ENCODE measurements at places on chromosomes 3 and 15. TPM values are rescaled to one million over a fixed set of nuclear protein-coding genes. Genes with fewer than 3 reads are reported as not detected.

DNA sequence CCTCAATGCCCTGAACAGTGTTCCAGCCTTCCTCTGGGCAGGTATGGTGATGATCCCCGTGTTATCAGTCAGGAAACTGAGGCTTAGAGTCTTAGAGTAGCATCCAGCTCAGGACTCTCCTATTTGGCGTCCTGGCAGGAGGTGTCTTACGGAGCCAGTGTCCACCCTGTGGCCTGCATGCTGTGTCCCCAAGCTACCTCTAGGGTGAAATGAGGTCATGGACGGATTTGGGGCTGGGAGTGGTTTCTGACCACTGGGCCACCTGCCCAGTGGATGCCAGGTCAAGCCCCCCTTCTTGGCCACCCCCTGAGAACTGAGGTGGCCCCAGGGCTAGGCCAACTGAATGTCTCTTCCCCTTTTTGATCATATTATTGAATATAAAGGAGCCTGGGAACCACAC lies 27.2 kb upstream of the SLC6A6 start:
- no peak for DNase-seq

ABI3BP gene
- total RNA-seq = 30.0 TPM

DNA sequence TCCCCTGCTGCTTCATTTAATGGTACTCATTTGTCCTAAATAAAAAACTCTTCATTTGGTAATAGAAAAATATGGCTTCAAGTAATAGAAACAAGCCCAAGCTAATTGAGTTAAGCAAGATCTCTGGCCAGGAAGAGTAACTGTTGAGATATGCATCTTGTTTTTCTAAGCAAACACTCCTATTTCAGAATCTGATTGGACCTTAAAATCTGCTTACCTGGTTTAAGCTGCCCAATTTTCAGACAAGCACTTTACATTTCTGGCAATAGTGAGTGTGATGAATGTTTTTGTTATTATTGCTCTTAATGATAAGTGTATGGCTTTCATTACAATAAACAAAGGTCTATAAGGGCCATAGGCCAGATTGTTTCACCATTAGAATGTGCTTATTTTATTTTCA lies 86.2 kb downstream of the CMSS1 start:
- no peak for DNase-seq

GRCh38 chr3:157872902-157873301 lies 233.3 kb downstream of the SHOX2 start:
- no peak for DNase-seq

DNA sequence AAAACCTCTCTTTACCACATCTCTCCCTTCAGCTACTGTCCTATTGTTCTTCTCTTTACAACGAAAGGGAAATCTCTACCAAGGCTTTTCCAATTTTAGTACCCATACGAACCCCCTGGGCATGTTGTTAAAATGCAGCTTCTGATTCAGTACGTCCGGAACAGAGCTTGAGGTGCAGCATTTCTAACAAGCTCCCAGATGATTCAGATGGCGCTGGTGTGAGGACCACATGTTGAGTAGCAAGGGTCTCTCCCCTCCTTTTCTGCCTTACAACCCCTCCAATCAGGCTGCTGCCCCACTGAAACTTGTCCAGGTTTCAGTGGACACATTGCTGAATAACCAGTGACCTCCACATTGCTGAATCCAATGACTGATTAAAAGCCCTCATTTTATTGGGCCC lies 177.1 kb upstream of the FEZF2 start:
- no peak for DNase-seq

DNA sequence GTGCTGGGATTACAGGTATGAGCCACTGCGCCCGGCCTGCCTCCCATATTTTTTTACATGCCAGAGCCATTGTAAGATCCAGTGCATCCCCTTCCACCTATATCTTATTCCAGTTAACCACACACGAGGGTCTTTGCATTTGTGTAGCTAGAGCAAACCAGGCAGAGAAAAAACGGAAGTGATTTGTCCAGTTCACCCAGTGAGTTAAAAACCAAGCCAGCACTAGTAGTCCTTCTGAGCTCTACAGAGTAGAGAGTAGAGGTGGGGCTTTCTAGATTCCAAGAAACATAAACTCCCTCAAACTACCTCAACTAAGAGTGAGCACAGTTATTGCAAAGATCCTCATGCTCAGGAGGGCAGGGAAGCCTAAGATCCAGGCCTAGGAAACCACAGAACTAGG lies 34.7 kb downstream of the TMEM158 start:
- no peak for DNase-seq

DNA sequence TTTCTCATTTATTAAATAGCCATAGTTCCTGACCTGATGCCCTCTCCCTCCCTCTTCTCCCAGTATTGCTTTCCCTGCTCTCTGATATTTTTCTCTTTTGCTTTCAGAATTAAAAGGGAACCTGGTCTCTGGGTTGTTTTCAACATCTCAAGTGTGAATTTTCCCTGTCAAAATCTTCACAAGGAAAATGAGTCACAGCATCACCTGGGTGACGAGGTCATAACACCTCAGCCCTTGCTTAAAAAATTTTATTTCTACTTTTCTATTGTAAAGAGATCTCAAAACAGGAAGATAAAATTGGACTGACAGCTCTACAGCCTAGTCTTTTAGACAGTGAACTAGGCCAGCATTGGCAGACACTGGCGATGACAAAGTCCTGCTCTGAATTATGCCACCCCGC lies 40.1 kb downstream of the GAP43 start:
- no peak for DNase-seq

H1-8 gene
- total RNA-seq = not detected

DNA sequence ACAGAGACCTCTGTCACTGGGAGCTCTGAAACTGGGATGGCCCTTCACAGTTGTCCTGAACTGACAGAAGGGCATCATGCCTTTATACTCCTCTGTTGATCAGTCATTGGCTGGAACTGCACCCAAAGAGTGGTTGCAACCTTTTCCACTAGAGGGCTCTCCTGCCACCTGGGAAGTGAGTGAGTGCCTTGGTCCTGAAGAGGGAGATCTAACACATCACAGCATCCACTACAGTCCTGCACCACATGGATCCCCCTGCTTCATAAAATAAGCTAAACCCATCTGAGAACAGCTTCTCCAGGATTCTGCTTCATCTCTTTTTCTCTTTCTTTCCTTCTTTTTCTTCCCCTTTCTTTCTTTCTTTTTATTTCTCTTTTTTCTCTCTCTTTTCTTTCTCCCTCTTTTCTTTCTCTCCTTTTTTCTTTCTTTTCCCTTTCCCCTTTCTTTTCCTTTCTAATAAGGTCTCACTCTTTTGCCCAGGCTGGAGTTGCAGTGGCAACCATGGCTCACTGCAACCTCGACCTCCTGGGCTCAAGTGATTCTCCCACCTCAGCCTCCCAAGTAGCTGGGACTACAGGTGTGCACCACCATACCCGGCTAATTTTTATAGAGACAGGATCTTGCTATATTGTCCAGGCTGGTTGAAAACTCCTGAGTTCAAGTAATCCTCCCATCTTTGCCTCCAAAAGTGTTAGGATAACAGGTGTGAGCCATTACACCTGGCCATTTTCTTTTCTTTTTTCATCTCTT lies 42.8 kb upstream of the RAF1 start:
- peak; percentile 78 for DNase-seq

- DNase-seq = no peak
Measured at GRCh38 chr3:78940128-78940527, 827.7 kb downstream of the ROBO1 start.

LRRC34 gene
- total RNA-seq = not detected

DNA sequence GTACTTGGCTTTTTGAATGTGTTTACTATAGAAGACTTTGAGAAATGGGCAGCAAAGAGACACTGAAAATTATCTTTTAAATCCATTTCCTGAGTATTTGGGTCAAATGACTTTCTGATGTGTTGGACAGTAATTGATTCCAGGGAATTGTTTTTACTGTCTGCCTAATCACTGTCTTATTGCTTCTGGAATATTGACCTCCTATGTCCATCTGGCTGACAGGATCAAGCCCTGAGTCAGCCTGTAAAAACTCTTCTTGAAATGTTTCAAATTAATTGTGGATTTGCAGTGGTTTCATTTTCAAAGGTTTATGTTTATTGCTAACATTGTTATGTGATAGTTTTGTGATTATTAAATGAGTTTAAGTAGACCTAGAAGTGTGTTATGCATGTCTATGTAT lies 50.6 kb upstream of the MLF1 start:
- DNase-seq = no peak

CACNA1D gene
- 36.5 TPM for total RNA-seq

- DNase-seq = no peak
Measured at GRCh38 chr15:40538976-40539375, 25.9 kb downstream of the CCDC32 start.

DNA sequence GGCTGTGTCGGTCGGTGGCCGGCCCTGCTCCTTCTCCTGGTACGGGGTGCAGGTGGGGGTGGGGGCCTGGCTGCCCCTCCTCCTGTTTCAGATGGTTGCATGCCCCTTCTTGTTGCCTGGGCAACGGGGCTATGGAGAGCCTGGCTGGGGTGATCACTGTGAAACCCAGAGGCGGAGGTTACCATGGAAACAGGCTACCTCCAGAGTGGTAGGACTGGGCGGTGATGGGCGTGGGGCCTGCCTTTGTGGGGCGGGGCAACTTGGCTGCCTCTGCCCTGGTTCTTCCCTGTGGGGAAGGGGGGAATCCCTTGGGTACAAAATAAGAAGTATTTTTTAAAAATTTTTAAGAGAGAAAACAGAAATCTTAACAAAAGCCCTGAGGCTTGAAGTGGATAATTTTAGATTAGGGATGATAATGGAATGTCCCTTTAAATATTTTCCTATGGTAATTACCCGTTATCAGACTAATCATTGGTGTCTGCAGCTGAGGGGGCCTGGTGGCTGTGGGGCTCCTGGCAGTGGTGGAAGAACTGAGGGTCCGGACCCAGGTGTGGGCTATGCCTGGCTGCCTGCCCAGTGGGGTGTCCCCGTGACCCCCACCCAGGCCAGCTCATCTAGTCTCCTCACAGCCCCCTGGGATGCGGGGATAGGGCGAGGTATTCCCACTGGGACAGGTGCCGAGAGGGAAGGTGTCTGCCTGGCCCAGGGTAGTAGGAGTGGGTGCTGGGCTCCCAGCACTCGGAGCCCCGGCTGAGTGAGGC lies 32.5 kb downstream of the PLXNA1 start:
- no peak for DNase-seq

AADACL2 gene
- total RNA-seq = not detected

- no peak for DNase-seq
Measured at GRCh38 chr3:119541547-119541946, 17.9 kb downstream of the CD80 start.

DNA sequence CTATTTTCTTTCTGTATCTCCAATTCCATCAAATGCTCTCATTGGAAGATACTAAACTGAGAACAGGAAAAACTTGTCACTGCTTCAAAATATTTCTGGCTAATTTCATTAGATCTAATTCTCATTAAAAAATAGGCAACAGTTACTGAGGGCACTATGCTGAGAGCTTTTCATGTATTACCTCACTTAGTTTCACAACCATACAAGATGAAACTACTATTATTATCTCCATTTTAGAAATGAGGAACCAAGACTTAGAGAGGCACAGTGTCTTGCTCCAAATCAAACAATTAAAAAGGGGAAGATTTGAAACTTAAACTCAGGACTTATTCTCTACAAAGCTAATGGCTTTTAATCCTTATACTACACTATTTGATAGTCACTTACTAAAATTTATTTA lies 7.2 kb upstream of the OTOL1 start:
- no peak for DNase-seq

GRCh38 chr3:52843108-52843865 lies 8.5 kb upstream of the MUSTN1 start:
- peak; percentile 27 for DNase-seq

MAPKBP1 gene
- total RNA-seq = 11.9 TPM

Measured in stomach (tissue), 19 donors.